ENCODE measurements at places on chromosomes 7 and 10.

- DNase-seq: no peak
Observed at GRCh38 chr10:119469846-119470245, 72.7 kb downstream of the RGS10 start.

GRCh38 chr10:71889388-71889987, 38.4 kb upstream of the PSAP start:
- DNase-seq: no peak

DNA sequence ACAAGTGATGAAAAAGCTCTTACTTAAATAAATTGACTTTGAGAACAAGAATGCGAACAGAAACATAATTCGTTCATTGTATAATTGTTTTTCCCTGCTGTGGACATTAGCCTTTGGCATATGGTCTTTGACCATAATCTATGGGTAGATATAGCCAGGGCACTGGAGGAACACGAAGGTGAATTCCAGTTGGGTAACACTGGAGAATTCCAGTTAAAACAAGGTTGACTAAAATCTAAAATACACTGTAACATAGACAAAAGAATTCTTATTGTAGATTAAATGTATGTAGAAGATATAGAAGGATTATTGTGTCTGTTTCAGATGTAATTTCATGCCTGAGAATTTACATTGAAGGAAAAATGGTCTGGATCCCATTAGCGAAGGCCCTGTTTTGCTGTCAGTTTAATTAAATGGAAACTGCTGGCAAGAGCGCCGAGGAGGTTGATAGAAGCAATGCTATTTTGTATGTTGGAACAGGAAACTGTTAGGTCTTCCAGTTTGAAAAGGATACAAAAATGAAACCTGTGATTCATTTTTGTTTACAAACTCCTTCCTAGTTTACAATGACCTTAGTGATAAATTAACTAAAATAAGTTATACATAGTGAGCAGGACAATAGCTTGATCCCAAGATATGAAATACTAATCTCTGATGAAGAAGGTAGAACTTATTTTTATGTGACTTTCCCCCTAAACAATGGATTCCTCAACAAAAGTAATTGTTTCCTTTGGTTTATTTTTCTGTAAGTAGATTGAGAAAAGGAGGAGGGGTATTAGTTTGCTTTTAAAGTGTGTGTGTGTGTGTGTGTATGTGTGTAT, 68.9 kb downstream of the ARID5B start:
- no peak for DNase-seq

DNA sequence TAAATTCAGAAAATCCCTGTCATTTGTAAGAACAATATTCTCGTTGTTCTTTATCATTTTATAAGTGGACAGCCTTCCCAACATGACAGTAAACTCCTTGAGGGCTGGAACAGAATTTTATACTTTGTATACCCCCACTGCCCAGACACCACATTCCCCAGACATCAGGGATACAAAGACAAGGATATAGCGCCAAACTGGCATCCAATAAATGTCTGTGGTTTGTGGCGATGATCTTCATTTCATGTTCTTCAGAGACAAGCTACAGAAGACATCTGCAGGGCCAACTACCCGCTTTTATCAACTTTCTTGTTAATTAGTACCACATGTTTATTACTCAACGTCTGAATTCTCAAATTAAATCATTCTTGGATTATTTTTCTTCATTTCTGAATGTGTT, 155.9 kb downstream of the ATE1 start:
- DNase-seq: no peak

DNA sequence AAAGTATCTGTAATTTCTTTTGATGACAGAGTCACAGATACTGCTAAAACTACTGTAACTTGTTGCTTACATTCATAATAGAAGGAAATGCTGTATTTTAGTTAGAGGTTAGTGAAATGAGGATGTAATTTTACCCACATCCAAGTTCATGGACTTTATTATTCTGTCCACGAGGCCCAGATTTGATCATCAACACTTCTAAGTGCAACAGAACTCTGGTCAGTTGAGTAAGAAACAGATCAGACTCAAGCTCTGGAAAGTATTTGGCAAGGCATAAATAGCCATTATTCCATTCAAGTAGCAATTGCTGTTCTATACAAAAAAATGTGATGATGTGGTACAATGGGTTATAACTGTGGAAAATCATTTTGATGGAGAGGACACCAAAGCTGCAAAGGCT, 22.3 kb downstream of the ACADSB start:
- DNase-seq: no peak

- no peak for DNase-seq
Observed at GRCh38 chr7:43615558-43616145, 32.7 kb downstream of the STK17A start.

- DNase-seq: no peak
Observed at GRCh38 chr7:50695026-50695425, 87.7 kb downstream of the GRB10 start.

- no peak for DNase-seq
Observed at GRCh38 chr10:30576641-30577040, 52.9 kb downstream of the LYZL2 start.

DNA sequence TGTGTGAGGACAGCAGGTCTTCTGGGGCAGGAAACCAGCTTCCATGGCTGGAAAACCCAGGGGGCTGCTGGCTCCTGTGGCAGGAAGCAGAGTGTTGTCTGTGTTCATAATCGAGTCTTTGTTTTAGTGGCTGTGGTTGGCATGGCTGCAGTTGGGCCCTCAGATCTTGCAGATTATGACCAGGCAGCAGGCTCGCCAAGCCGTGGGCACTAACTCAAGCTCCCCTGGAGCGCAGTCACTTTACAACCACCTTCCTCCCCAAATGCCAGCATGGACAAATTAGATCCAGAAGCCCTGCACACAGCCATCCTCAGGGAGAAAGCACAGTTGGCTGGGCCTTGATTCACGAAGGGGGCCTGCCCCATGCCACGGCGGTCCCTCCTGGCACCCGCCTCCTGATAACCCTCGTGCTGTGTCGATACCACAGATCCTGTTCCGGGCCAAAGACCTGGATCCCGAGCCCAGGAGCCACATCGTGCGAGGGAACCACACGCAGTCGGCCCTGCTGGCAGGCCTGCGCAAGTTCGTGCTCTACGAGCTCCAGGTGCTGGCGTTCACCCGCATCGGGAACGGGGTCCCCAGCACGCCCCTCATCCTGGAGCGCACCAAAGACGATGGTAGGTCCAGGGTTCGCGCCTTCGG, 552.5 kb upstream of the FOXK1 start:
- DNase-seq: peak; percentile 38

DNA sequence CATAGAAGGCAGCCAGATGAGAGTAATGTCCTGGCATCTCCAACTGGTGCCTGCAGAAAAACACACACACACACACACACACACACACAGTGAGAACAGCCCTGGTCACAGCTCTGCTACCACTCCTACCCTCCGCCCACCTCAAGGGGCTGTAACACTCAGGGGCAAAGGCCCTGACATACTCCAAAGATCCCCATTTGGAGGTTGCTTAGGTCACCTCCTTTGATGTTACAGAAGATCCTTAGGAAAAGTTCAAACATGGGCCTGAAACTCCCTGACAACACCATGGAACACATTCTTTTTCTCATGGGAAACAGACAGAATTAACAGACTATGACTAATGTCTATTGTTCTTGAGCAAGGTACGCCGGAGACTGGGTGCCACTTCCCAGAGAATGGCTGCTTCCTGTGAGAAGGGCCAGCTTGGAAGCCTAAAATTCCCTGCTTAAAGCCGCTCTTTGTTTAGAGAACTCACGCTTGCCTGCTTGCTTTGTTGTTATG, 27.7 kb downstream of the DENND11 start:
- DNase-seq: no peak

DNA sequence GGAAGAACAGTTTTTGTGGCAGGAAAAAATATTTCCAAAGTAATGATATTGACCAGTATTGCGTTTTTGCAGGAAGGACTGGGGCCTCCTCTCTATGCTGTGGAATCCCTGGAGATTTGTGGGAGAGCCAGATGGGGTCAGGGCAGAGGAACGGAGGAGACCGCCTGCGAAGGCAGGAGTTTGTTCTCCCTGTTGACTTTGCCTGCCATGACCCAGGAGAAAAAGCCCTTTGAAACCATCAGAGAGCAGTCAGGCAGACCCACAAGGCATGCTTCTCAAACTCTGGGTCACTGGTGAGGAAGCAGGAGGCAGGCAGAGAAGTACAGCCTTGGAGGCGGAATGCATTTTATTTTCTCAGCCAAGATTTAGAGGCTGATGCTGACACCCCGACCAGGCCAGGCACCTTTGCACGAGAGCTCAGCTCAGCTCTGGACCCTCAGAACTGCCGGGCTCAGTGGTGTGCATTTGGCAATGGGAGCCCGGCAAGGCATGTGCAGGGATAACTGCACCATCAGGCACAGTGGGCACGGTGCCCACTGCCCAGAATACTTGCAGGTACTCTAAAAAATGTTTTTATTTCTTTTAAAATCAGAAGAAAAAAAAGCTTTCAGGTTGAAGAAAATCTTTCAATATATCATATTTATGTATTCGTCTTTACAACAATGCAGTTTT, 410.4 kb downstream of the RPS24 start:
- no peak for DNase-seq

- DNase-seq: no peak
Observed at GRCh38 chr10:69845574-69846292, 44.0 kb downstream of the COL13A1 start.

DNA sequence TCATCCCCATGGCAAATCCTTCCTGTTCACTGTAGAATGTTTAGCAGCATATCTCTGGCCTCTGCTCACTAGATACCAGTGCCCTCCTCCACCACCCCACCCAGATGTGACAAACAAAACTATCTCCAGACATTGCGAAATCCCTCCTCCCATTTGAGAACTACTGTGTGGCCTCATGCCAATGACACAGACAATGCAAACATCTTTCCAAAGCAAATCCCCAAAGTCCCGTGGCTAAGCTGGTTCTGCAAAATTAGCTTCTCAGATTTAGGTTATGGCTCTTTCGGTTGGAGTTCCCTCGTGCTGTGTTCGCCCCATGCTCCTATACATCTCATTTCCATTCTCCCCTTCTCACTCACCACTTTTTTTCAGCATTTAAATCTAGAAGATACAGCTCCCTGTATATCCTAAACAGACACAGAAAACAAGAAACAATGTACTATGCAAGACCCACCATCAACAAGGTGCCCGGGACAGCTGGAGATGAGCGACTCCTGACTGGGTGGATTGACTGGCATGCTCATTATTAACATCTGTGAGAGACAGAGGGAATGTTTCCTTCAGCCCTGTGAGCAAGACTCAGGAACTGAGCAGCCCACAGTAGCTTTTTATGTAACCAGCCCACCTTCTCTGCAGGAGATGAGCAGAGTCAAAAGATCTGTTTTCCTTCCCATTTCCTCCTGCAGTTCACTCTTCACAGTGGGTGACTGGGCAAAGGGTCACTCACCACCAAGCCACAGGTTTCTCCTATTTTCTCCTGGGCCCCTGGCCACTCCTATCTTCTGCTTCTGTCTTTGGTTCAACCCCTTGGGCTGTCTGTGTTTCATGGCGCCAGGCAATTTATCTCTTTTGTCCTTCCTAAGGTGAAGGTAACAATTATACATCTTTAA, 225.7 kb upstream of the AOAH start:
- DNase-seq: no peak

DNA sequence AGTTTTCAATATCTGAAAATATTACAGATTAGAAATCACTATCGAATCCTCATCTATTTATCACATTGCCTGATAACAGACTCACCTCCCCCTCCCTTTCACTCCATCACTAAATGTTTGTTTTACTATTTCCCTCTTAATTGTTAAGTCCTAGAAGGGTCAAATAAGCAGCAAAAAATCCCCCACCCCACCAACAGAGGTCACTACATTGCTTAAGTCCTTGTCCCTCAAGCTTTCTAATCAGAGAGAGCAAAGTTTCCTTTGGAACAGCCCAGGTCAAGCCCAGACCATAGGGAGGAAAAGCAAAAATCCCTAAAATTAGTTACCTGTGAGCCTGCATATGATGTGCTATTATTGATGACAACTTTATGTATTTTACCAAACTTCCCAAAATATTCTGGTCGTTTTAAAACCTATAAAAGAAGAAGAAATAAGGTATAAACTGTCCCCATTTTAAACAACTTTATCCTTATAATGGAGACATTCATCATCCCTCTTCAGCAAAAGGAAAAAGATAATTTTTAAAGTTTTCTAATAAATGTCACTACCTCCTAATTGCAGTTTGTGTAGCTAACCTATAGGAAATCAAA, 95.0 kb downstream of the CNOT4 start:
- DNase-seq: no peak

DNA sequence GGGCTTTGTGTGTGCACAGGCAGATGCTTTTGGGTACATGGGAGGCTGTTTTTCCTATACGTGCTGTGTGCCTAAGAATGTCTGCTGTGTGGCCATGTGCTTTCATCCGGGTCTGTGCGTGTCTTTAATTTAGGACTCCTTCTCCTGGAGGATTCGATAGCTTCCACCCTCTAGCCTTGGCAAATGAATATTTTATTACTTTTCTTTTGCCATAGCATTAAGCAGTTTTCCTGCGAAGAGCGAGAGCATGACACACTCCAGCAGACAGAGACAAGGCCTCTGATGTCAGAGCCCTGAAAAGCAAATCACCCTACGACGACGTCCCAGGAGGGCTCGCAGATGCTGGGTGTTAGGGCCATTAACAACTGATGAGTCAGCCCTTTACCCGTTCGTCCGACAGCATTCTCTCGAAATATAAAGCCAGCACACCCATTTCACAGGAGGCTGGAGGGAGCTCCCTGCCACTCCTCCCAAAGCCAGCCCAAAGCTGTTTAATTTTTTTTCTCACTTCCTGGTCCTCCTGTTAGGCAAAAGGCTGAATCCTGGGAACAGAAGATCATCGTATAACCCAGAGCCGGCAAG, 311.3 kb upstream of the ZMIZ1 start:
- DNase-seq: no peak

GRCh38 chr10:11874568-11875493, 51.7 kb downstream of the PROSER2 start:
- no peak for DNase-seq

DNA sequence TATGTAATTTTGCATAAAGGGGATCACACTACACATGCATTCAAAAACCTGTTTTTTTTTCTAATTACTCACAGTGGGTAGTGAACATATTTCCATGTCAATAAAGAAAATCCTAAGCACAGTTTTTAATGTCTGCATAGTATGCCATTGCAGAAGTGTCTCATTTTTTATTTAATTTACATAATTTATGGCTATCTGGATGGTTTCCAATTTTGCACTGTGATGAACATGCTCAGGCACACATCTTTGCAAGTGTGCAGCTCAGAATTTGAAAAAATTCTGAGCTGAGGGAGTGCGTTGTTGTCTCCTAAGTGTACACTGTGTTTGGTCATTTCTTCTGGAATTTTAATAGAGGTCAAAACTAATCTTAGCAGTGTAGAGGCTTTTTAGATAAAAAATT, 2.2 kb downstream of the NPFFR1 start:
- DNase-seq: no peak

- DNase-seq: no peak
Observed at GRCh38 chr10:37801557-37801956, 55.9 kb downstream of the ZNF248 start.

DNA sequence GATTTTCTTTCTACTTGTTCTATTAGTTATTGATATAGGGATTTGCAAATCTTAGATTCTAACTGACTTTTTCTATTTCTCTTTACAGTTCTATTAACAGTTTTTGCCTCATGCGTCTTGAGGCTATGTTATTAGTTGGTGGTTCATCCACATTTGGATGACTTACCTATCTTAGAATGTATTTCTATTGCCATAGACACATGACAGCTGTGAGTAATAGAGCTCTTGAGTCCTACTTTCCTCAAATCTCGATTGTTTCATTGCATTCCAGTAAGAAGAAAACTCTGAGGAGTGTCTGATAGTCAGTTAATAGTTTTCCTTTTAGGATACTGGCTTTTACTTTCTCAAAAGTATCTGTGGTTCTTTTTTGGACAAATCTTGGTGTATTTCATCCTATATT, 241.4 kb upstream of the ZNF32 start:
- DNase-seq: no peak
